ENCODE measurements at places on chromosomes 11 and 22. TPM values are rescaled to one million over a fixed set of nuclear protein-coding genes. Genes with fewer than 3 reads are reported as not detected.

The OR2AT4 gene
- polyA plus RNA-seq: not detected

The HMOX1 gene
- 11.0 TPM for polyA plus RNA-seq

DNA sequence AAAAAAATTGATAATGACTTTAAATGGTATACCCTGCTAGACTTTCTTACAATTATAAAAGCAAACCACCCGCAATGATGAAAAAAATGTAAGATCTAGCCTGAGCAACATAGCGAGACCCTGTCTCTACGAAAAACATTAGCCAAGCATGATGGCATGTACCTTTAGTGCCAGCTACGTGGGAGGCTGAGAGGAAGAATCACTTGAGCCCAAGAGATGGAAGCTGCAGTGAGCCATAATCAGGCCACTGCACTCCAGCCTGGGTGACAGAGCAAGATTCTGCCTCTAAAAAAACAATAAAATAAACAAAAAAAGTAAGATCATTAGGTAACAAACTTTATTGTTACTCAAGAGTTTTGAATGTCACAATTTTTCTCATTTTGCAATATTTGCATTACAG lies 39.2 kb downstream of the KMT5B start:
- DNase-seq: no peak

- DNase-seq: no peak
Observed at GRCh38 chr11:58742140-58742539, 10.4 kb upstream of the GLYAT start.

DNA sequence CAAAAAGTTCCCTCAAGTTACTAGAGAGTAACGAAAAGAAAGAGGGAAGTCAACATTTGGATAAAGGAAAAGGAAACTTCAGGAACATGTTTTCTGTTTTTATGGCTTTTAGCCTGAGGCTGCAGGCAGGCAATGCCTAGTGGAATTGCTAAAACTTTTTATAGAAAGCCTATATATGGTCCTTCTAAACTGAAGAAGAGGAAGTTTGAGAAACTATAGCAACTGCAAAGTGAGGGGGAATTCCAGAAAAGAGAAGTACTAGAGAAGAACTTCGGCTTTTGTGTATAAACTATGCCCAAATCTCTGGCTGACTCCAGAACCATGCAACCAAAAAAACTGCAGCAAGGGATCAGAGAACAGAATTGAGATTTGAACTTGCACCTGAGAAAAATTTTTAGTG lies 74.3 kb upstream of the ARHGAP42 start:
- no peak for DNase-seq

DNA sequence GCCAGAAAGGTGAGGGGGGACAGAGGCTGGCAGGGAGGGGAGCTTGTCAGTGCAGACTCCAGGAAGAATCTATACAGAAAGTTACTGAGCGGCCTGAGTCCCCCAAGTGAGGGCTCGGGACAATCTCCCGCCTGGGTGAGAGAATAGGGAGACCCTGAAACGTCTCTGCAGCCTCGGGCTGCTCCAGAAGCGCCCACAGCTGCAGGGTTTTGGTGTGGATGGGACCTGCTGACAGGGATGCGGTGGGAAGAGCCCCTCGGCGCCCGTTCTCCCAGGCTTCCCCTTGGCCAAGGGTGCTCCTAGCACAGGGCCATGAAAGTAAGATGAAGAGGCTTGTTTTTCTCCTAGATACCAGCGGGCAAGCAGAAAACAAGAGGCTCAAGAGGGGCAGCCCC lies 743 bp upstream of the RCE1 start:
- no peak for DNase-seq

GRCh38 chr22:36433318-36434231 lies 45.8 kb upstream of the MYH9 start:
- DNase-seq: no peak
